ENCODE measurements at places on chromosomes 11 and 22.

DNA sequence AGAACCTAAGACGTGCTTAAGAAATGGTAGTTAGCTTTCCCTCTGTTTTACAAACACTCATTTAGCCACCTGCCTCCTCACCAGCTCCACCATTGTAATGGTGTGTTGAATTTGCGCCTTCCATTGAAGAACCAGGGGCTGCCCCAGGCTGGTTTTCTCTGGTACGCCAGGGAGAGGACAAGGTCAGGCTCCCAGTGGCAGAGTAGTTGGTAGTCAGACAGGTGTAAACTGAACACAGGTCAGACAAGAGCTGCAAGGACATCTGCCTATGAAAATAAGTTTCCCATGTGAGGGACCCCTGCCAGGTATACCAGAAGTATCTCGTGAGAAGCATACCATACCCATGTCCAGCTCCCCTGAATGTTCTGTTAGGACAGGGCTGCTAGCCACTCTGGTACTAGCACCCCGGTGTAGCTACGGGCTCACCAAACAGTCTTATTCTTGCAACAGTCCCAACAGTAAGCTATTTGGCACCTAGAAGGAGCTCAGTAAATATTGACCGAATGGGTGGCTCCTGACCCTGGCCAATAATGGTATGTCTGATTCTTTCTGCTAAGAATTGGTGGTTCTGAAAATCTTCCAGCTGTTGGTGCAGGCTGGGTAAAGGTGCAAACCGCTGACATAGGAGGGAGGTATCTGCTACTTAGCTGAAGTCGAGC is 359.0 kb downstream of the LARGE1 start:
- no peak for DNase-seq

DNA sequence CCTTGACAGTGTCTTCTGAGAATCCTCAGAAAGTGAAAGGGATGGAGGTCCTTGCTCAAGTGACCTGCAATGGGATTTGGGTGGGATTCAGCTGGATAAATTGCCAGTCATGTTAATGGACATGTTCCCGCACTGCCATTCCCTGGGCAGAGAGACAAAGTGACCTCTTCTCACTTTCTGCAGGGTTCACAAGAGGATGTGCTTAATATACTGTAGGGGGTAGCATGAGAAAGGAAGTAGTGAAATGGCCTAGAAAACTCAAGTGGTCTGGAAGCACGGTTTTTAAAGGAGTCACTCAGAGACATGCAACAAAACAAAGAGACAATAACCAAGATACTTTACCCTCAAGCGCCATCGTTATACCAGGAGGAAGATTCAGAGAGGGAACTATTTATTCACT is 70.2 kb downstream of the NELL1 start:
- no peak for DNase-seq

DNA sequence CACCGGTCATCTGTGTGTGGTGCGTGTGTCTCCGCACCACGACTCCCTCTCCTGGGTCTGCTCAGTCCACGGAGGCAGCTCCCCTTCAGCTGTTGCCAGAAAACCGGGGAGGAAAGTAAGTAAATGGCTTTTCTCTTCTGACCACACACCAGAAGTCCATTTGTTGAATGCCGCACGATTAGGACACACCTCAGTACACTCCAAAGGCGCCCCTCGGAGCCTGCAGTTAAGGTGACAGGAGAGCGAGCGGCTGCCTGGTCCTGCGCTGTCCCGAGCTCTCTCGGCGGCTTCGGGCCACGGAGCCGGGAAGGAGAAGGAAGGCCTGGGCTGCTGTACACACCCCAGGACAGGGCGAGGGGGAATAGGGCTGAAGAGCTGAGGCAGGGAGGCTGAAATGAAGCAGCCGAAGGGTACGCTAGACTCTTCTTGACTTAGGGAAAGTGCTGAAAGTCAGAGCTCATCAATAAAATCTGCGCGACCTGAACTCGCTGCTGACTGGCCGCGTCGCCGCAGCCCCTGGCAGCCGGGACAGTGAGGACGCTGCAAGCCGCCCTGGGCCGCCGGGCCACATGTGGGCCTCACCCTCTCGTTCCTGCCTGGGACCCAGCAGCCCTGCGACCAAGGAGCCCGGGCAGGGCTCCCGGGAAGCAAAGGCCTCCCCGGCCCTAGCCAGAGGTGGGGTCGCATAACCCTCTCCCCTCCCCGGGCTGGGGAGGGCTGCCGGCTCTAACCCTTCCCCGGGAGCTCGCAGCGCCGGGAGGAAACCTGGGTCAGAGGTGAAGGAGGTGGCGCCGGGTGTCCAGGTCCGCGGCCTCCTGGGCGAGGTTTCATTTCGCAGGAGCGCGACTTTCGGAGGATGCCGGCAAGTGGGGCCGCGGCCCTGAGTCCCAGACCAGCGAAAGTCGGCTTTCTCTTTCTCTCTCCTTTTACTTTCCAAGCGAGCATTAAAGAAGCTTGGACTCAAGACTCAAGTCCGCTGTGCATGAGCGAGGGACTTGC is 1.6 kb upstream of the PAX6 start:
- DNase-seq: no peak

GRCh38 chr11:6572215-6572614 is 31.2 kb downstream of the RRP8 start:
- DNase-seq: no peak

DNA sequence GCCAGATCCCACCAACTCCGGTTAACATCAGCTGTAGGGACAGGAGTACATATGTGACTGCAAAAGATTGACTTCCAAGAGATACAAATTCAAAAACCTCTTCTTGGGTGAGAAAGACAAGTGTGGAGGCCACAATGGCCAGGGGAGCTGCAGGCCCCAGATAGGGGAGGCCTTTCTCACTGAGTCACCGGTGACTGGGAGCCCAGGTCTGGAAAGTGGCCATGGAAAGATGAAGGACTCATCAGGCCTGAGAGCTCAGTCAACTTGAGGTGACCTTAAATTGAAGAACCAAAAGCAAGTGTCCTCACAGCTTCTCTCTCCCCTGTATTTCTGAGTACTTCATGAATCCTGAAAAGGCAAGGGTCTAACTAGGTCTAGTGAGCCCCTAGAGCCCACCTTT is 90.4 kb upstream of the CLPB start:
- DNase-seq: no peak

- DNase-seq: no peak
Observed at GRCh38 chr22:42732081-42732480, 11.4 kb upstream of the A4GALT start.

DNA sequence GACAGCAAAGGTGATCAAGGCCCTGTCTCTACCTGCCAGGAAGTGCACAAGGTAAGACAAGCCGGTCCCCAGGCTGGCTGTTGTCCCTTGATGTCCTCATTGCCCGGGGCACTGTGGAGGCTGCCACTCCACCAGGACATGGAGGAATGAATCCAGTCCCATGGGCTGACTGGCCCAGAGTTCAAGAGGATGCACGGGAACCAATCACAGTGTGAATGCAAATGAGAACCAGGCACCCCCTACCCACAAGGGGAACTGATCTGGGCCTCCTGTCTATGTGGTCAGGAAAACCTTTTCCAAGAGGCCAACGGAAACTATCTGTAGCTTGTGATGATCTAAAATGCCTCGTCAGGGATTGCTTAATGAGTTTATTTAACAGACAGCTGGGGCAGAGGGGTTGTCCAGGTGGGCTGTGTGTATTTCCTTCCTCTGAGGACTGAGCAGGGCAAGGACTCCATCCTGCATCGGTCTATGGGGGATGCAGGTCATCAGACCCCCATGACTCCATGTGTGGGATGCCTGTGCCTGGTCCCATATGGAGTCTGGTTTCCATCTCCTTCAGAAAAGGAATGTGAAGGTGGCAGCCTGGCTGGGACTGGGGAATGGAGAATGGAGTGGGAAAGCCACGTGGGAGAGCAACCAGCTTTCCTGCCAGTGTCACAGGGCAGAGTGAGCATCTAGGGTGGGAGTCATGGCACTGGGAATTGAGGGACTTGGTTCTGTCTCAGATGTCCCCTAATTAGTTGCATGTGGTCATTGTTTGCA is 60.5 kb downstream of the CD82 start:
- no peak for DNase-seq

DNA sequence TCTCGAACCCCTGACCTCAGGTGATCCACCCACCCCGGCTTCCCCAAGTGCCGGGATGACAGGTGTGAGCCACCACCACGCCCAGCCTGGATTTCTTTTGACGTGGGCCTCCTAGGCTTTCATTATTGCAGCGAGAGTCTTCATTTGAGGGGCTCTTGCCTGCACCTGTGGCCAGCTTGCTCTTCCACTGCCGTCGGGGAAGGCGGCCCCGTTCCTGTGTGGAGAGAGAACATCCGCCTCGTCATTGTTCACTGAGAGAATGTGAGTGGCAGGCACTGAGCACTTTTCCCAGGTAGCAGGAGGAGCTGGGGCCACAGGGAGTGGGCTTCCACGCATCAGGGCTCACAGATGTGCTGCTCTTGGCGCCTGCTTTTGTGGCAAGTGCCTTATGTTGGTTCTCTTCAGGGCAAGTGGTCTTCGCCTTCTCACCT is 365.0 kb downstream of the TBC1D22A start:
- no peak for DNase-seq

GRCh38 chr11:69344570-69345145 is 50.7 kb downstream of the MYEOV start:
- no peak for DNase-seq

DNA sequence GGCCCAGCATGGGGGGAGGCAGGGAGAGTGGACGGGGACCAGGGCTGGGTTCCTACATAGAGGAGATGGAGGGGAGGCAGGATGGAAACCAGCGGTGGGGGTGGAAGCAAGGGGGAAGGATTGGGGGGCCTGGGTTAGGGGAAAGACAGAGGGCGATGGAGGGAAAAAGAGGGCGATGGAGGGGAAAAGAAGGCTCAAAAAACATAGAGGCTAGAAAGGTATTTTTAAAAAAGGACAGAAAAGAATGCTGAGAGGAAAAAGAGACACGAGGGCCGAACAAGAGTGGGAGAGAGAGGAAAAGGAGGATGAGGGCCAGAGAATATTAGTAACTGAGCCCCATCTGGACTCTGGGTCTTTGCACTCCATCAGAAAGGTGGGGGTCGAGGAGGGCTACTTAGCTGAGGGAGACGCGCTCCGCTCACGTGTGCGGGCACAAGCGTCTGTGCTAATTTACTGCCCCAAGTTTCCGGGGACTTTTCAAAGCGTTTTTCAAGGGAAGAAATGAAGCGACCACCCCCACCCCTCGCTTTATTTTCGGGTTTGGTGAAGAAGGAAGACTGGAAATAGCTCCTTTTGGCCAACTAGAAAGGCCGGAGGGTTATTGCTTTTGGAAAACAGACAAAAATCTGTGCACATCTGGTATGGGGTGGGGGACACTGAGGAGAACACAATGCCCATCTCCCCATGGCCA is 14.5 kb downstream of the PAX6 start:
- no peak for DNase-seq

GRCh38 chr11:93089474-93090102 is 108.2 kb downstream of the SLC36A4 start:
- no peak for DNase-seq

GRCh38 chr22:21451545-21452520 is 15.4 kb upstream of the TMEM191C start:
- no peak for DNase-seq

DNA sequence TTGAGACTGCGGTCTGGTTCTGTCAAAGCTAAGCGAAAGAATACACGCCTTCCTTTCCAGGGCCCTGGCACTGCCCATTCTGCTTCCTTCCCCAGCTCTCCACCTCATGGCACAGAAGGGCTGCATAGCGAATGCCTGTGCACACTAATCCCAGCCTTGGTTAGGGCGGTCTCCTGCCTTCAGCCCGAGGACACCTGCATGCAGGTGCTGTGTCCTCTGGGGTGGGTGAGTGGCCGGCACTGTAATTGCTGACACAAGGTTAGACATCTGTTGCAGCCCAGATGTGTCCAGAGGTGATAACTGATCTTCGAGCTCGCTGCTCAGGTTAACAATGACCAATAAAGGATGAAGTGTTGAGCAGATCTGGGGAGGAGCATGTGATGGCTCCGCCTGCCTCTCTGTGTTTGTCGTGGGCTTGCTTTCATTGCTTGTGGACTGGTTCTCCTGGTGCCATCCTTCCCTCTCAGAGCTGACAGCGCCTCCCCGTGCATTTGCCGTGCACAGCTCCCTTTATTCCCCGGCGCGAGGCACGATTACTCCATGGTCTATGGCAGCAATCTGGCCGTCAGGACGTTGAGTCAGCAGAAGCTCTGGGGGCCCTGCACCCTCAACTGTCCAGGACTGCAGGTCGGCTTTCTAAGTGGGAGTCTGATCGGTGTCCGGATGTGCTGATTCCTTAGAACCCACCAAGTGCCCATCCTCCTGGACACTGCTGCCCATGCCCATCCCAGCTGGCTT is 1088.2 kb downstream of the BRD1 start:
- no peak for DNase-seq

DNA sequence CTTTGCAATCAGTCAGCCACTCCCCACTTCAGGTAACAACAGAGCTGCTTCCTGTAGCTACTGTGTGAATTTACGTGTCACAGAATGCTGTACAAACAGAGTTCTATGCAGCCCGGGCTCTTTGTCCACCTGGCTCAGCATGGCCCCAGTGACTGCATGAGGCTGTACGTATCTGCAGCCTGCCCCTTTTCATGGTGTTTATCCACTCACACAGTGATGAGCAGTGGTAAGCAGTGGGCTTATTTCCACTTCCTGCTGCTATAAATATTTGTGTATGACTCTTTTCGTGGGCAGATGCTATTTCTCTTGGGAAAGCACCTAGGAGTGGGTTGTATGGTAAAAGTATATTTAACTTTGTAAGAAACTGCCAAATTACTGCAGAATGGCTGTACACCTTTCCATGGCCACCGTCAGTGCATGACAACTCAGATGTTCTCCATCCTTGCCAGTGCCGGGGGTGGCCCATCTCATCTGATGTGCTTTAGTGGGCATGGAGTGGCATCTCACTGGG is 43.3 kb downstream of the MYEOV start:
- DNase-seq: no peak

DNA sequence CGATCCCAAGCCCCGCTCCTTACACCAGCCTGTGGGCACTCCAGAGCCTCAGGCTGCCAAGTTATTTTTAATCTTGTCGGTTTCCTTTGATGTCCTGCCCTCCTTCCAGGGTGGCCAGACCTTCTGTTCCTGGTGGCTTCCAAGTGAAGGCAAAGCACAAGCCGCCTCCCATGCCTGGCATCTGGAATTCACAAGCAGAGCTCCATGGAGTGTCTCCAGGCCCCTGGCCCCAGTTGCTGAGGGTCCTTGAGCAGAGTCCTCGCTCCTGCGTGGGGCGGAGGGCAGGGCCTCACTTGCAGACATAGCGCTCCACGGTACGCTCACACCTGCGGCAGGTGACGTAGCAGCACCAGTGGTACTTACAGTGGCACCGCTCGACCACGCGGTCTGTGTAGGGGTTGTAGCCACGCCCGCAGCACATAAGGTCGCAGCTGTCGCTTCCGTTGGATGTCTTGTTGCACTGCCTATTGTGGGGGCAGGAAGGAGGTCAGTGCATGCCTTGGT is 19.5 kb downstream of the WNT11 start:
- DNase-seq: no peak

DNA sequence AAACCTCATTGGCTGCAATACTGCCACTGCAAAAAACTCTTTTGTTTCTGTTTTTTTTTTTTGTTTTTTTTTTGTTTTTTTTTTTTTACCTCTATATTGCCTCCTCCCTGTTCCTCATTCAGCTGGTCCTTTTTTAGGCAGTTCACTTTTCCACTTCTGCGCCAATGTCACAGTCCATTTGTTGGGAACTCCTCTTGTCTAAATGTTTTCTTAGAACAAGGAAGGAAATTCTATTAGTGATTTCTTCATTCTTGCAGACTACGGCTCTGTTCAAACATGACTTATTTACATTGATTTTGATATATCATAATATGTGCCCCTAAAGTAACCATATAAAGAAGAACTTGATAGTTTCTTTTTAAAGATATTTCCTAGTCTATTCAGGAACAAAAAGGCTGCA is 2.9 kb downstream of the FAM118B start:
- no peak for DNase-seq
